ENCODE measurements at places on chromosomes 5 and 9. TPM values are rescaled to one million over a fixed set of nuclear protein-coding genes. Genes with fewer than 3 reads are reported as not detected.
A peak's percentile ranks its signal among the peaks of the same experiment; 100 is the strongest.

DNA sequence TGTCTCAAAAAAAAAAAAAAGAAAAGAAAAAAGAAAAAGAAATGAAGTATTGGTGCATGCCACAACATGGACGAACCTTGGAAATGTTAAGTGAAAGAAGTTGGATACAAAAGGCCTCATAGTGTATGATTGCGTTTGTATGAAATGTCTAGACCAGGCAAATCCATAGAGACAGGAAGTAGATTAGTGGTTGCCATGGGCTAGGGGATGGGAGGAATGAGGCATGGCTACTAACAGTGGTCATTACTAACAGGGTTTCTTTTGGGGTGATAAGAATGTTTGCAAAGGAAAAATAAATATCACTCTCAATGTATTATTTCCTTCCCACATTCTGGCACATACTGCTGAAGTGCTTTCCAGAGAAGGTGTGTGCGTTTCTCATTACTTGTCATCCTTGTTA, 44.1 kb downstream of the UGCG start:
- no peak for DNase-seq

DNA sequence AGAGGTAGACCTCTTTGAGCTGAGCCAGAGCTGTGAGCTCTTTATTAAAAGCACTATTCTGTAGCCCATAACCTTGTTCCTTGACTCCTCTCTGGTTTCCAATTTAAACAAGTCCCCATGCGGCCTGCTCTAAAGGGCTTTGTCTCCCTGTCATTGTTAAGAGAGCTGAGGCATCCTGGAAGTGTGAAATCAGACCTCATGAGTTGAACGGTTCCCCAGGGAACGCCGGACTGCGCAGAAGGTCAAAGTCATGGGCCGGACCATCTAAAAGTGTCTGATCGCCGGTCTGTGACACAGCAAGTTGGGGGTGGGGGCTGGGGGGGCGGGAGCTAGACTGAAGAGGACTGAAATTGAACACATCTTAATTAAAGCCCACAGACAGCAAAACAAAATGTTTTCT, 265.8 kb downstream of the SLF1 start:
- no peak for DNase-seq

DNA sequence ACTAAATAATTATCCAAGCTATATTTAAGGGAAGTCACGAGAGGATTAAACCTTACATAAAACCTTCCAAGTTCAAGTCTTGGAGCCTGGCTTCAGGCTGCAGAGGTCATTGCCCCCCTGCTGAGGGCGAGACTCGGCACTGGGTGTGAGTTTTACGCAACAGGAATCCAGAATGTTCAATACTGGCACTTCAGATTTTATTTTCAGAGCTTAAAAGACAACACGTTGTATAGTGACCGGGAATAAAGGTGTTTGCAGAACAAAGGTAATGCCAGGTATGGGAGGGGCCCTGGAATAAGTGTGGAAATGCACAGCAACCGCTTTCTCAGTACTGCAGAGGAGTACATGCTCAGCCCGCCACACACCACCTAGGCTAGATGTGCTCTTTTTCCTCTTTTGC, 207.0 kb downstream of the GAPVD1 start:
- no peak for DNase-seq

DNA sequence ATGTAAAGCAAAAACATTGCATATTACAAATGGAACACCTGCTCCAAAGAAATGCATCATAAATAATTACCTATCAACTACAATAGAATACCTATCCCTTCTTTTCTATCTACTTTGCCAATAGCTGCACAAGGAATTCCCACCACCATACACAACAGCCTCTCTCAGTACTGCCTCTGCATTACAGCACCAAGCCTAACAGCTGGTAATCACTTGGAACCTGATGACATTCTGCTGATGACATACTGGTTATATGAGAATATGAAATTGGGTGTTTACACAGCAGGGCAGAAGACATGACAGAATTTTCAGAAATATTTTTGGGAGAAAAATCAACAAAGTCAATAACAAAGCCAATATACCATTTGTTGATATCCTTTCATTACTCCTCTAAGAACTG, 43.2 kb downstream of the PSMB7 start:
- no peak for DNase-seq

GRCh38 chr5:157485811-157486210, 25.8 kb downstream of the NIPAL4 start:
- DNase-seq, result no peak

DNA sequence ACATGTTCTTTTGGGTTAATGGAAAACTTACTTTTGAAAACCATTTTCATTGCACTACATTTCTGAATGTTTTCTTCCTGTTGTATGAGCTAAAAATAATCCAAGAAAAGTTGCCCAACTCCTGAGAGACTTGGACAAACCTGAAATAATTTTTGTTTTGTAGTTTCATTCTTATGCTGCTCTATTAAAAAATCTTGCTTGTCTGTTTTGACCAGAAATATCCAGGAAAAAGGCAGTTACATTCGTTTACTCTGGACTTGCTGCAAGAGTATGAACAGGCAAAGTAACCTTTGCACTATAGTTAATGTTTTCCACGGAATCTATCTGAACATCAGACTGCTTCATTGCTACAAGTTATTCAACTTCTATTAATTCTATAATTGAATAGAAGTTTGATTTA, 200.1 kb upstream of the DAB2 start:
- DNase-seq, result no peak

DNA sequence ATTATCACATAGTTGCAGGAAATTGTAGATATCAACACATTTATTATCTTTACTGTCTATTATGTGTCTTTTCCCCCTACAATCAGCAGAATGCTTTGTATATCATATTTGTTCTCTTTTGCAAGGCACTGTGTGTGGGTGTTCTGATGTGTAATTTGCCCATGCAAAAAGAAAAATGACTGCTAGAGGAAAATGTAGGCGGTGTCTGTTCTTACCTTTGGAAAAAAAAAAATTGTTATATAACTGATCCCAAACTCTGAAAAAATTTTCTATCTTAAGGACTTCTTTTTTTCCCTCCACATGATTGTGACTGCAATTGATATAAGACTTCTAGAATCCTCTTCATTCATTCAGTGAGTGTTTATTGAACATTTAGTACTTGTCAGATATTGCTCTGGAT, 24.5 kb downstream of the MRPS30 start:
- no peak for DNase-seq

GRCh38 chr9:88418715-88419540, 30.7 kb downstream of the SPIN1 start:
- no peak for DNase-seq

- no peak for DNase-seq
These were observed 1079.4 kb upstream of the COX7C start for GRCh38 chr5:85538362-85538761.

- no peak for DNase-seq
These were observed 31.2 kb upstream of the CTNNA1 start for GRCh38 chr5:138721979-138722378.

GRCh38 chr5:179266291-179267070, 78.8 kb downstream of the ADAMTS2 start:
- no peak for DNase-seq

DNA sequence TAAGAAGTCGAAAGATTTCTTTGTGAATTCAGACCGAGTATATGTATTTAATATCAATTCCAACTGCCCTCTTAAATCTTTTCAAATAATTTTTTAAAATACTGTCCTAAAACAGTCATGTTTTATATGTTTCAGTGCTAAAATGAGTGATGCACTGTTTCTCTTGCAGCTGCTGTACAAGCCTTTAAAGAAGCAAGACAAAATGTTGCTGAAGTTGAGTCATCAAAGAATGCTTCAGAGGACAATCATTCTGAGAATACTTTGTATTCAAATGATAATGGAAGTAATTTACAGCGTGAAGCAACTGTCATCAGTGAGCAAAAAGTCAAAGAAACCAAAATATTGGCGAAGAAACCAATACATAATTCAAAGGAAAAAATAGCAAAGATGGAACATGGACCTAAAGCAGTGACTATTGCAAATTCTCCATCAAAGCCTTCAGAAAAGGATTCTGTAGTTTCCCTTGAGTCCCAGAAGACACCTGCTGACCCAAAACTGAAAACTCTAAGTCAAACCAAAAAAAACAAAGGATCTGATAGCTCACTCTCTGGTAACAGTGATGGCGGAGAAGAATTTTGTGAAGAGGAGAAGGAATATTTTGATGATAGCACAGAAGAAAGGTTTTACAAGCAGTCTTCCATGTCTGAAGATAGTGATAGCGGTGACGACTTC, 58.0 kb downstream of the LOX start:
- no peak for DNase-seq

DNA sequence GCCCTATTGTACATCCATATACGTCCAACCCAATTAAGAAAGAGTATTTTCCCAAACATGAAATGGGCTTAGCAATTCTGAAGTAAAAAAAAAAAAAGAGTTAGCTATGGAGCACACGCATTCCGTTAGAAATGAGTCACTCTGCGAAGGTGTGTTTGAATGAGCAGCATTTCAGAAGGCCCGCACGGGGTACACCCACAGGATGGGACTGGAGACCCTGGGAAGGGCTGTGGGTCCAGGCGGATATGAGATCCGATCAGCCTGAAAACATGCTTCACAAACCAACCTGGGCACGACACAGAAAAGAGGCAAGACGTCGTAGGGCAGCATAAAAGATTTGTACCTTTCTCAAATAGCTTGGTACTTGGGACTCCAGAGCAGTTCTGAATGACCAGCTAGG, 173.9 kb upstream of the KLF9 start:
- DNase-seq, result no peak

- no peak for DNase-seq
These were observed 32.7 kb downstream of the GRIA1 start for GRCh38 chr5:153523211-153523610.

- DNase-seq, result no peak
These were observed 593.9 kb upstream of the GRAMD2B start for GRCh38 chr5:125829349-125829748.

GRCh38 chr5:129161830-129162229, 67.3 kb downstream of the ISOC1 start:
- no peak for DNase-seq

DNA sequence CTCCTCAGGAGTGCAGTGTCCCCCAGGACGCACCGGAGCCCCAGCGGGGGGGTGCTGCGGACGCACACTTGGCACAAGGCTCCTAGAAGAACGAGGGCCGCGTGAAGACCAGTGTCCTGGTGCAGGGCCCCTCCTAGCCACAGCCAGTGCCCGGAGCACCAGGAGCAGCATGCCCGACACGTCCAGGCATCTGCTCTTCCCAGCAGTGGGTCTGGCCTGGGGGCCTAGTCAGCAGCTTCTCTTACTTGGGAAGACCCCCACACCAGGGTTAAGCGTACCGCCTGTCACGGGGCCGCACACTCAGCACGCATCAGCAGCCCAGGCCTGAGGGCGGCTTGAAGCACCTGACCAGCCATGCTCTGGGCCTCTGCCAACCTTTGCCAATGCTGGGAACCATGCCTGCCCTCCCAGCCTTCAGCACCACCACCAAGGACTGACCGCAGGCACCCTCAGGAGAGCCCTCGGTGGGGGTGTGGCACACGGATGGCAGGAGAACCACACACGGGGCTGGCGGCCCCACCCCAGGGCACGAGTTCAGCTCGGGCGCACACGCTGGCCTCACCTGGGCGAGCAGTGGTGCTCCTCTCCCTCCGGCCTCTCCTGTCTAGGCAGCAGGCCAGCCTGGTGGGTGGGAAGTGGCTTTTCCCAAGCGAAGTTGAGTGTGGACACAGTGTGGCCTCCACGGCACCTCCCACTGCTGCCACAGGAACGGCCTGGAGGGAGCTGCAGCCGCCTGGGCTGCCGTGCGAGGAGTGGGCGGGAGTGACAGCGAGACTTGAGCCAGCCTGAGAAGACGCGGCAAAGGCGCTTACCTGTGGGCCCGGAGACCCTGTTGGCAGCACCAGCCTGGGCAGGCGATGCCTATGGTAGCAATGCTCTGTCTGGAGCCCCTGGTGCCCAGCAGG, 12.0 kb upstream of the AJM1 start:
- DNase-seq, result no peak

GRCh38 chr5:179139936-179140235, 79.7 kb downstream of the ZNF354C start:
- no peak for DNase-seq

- no peak for DNase-seq
These were observed 523.1 kb downstream of the EFNA5 start for GRCh38 chr5:107147589-107147988.

GRCh38 chr5:33549982-33550567, 109.3 kb downstream of the TARS1 start:
- no peak for DNase-seq

GRCh38 chr5:372996-373709, 51.6 kb downstream of the AHRR start:
- no peak for DNase-seq

DNA sequence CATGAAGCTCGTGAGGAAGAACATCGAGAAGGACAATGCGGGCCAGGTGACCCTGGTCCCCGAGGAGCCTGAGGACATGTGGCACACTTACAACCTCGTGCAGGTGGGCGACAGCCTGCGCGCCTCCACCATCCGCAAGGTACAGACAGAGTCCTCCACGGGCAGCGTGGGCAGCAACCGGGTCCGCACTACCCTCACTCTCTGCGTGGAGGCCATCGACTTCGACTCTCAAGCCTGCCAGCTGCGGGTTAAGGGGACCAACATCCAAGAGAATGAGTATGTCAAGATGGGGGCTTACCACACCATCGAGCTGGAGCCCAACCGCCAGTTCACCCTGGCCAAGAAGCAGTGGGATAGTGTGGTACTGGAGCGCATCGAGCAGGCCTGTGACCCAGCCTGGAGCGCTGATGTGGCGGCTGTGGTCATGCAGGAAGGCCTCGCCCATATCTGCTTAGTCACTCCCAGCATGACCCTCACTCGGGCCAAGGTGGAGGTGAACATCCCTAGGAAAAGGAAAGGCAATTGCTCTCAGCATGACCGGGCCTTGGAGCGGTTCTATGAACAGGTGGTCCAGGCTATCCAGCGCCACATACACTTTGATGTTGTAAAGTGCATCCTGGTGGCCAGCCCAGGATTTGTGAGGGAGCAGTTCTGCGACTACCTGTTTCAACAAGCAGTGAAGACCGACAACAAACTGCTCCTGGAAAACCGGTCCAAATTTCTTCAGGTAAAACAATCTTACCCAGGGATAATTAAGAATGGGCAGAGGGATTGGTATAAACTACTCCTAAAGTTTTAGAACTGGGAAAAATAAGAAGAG, 12.9 kb downstream of the ITGA1 start:
- peak; percentile 39 for DNase-seq

DNA sequence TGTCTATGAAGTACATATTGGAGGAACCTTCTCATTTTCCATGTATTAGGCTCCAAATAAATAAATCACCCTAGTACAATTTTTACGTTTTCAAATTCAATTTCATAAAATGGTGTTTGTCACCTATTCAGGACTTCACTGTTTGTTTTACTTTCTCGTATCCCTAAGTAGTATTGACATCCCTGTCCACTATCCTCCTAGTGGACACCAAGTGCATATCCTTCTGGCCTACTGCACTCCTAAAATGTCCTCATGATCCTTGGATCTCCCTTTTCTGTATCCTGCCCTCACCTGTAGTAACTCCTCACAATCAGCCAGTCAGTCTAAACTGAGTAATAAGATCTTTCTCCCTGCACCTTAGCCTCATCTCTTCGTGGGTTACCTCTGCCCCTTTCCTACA, 539.9 kb downstream of the DMRTA1 start:
- no peak for DNase-seq

The CYSRT1 gene
- 0.46 TPM for total RNA-seq

The TTLL11 gene
- 5.1 TPM for total RNA-seq

The TNPO1 gene
- 166 TPM for total RNA-seq

The CATSPER3 gene
- 0.16 TPM for total RNA-seq

The PRRX2 gene
- total RNA-seq, result 0.50 TPM

The KLHL3 gene
- 2.0 TPM for total RNA-seq

The RLN2 gene
- 0.60 TPM for total RNA-seq

The CCDC152 gene
- total RNA-seq, result 15.3 TPM

The OLFM1 gene
- 0.26 TPM for total RNA-seq

The PCDHGB7 gene
- total RNA-seq, result not detected

Measured in activated T-cell treated with anti-CD3 and anti-CD28 coated beads, Interleukin-2, amount 50 U/mL, for 4 hours (primary cell).